ENCODE measurements at places on chromosomes 3 and 15. TPM values are rescaled to one million over a fixed set of nuclear protein-coding genes. Genes with fewer than 3 reads are reported as not detected.

DNA sequence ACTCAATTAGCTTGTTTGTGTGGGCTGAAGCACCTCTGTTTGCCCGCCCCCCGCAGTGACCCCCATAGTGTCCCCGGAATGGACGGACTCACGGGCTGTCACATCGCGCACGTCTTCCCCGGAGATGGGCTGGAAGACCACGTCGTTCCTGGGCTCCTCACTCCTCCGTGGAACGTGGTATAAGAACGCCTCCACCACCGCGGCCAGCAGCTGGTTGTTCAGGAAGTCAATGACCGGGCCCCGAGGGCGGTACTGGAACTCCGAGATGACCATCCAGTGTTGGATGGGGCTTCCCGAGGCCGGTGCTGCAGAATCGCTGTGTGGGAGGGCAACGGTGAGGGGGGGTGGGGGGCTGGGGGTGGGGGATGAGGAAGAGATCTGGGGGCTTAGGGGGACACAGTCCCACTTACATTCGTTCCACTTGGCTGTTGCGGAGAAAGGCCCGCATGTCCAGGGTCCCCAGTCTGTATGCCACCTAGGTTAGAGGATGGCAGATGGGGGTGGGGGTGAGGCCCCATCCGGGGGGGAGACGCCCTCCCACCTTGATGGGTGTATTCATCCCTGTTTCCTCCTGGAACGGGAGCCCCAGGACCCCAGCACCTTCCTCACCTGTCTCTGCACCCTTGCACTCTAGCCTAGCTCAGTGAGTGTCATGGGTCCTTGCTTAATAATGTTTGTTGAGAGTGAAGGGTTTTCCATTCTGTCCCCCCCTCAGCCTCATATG is 30.2 kb downstream of the MUC20 start:
- no peak for DNase-seq

GRCh38 chr3:88061746-88062145 is 2.7 kb downstream of the ZNF654 start:
- no peak for DNase-seq

- no peak for DNase-seq
Measured at GRCh38 chr15:52069559-52069958, 43.0 kb downstream of the BCL2L10 start.

- peak; percentile 45 for DNase-seq
Measured at GRCh38 chr15:20357481-20358065, 184.0 kb downstream of the GOLGA6L6 start.

GRCh38 chr3:12312010-12312409 is 23.1 kb downstream of the PPARG start:
- DNase-seq = no peak

DNA sequence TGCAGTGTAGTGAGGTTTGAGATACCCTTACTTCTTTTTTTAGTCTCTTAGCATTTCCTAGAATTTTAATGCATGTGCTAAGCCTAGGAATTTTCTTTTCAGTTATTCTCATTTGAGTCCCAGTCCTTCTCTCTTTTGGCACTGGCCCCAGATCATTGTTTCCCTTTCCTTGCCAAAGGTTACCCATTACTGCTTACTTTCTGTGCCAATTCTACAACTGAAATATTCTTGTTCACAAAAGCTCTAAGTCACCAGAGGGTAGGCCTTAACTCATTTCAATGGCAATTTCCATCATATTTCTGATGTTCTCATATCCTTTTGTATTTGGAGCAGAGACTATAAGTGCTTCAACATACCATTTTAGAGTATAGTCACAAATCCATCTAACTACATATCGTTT is 199.6 kb upstream of the CBLB start:
- DNase-seq = no peak

GRCh38 chr15:70206668-70207067 is 109.0 kb upstream of the TLE3 start:
- DNase-seq = no peak

- DNase-seq = no peak
Measured at GRCh38 chr3:170323331-170323730, 34.2 kb upstream of the SKIL start.

- no peak for DNase-seq
Measured at GRCh38 chr15:27725731-27726130, 373.4 kb downstream of the OCA2 start.

DNA sequence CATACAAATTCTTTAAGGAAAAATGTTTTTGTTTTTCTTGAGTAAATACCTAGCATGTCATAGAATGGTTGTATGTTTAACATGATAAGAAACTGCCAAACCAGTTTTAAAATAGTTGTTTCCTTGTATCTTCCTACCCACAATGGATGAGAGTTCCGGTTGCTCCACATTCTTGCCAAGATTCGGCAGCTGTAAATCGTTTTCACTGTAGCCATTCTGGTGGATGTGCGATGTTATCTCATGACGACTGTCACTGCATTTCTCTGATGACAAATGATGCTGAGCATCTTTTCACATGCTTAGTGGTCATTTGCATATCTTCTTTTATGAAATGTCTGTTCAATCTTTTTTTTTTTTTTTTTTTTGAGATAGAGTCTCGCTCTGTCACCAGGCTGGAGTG is 36.6 kb upstream of the SH3GL3 start:
- no peak for DNase-seq

DNA sequence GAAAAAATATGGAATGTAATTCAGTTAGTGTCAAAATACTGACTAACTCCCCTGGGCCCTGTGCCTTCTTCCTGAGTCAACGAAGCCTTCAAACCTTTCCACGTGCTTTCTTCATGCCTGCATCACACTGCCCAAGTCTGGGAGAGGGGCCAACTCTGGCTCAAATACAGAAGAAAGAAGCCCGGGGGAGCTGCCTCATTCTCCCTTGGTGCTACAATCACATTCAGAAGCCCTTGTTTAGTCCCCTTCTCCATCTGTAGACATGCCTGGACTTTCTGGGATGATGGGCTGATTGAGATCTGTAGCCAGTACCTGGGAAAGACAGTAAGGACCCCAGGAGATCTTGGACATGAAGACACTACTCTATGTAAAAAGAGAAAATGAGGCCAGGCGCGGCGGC is 77.8 kb upstream of the GSK3B start:
- no peak for DNase-seq

GRCh38 chr3:165696496-165696895 is 140.7 kb downstream of the BCHE start:
- DNase-seq = no peak

GRCh38 chr3:183409219-183409618 is 19.2 kb downstream of the MCF2L2 start:
- no peak for DNase-seq

DNA sequence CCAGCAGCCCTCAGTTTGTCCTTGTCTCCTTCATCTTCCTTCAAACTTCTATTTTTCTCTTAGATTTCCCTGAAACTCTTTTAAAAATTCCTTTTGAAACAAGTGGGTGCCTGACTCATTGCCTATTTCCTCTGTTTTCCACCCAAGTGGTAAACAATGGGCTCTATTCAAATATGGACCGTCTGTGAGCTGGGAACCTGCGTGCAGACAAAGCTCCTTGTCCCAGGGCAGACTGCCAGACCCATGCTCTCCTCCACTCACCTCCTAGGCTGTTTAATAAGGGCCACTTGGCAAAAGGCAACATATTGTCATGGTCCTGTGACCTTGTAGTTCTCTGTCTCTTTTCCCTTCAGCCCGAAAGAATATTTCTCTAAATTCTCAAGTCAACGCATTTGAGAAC is 332.7 kb upstream of the THBS1 start:
- DNase-seq = no peak

- no peak for DNase-seq
Measured at GRCh38 chr3:82807781-82808180, 1046.3 kb upstream of the GBE1 start.

- no peak for DNase-seq
Measured at GRCh38 chr15:45023659-45024225, 747 bp downstream of the SORD start.

DNA sequence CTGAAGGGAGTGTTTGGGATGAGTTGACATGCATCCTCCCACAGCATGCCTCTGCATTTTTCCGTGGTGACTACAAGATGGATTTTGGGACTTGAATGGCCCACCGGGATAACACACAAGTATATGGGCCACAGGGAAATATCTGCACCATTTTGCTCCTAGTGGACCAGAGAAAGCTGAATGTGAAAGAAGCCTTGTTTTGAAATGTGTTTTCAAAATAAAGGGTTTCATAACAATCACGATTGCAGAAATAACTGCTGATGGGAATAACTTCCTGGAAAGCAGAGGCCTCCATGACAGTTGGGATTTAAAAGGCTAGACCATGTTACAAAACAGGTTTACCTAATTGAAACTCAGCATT is 77.5 kb upstream of the PRR23C start:
- no peak for DNase-seq

GRCh38 chr3:133404920-133405319 is 5.1 kb downstream of the BFSP2 start:
- no peak for DNase-seq

GRCh38 chr3:8629151-8630021 is 15.2 kb downstream of the SSUH2 start:
- DNase-seq = no peak

DNA sequence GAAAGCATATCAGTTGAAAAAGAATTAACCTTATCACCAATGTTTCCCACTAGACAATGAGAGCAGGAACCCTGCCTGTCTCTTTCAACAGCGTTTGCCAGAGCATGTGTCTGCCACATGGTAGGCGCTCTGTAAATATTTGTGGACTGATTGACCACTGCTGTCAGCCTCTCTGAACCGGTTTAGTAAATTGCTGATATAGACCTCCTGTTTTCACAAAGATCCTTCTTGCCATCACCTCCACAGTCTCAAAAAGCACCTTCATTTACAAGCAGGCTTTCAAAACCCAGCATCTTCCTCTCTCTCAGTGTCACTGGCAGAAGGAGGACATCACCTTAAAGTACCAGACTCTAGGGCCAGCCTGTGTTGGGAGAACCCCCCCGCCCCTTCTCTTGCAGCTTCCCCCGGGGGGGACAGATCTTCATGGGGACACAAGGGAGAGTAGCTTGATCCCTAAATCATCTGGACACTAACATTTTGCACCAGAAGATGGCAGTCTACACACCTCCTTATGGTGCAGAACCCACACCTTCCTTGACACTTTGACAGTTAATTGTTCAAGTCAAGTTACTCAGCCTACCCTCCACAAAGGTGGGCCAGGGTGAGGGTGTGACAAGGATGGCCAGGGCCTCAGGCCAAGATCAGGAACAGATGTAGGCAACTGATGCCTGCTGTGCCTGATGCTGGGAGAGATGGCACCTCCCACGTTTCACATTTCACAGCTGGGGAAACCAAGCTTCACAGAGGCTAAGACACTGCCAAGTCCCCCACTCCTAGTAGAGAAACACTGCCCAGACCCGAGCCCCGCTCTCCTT is 37.8 kb upstream of the USP3 start:
- no peak for DNase-seq

DNA sequence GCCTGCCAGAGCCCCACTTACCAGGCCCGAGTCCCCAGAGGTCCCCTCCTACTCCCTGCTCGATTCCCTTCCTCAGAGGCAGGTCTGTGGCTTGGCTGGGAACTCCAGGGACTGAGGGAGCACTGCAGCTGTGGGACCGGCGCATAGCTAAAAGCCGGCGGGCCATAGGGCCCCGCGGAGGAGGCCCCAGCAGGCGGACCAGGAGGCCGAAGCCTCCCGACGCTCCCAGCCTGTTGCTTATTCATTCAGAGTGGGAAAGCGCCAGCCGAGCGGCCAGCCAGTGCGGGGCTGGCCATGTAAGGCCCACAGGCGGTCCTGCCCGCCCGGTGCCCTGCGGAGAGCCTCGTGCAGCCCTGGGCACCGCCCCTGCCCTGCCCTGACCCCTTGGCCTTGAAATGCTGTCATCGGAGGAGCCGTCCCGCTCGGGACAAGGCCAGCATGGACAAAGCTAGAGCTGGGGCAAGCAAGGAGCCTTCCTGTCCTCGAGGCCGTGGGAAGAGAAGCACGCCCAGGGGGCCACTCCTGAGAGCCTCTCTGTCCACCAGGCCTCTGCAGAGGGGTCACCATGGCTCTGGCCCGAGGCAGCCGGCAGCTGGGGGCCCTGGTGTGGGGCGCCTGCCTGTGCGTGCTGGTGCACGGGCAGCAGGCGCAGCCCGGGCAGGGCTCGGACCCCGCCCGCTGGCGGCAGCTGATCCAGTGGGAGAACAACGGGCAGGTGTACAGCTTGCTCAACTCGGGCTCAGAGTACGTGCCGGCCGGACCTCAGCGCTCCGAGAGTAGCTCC is at the start of gene LOXL1:
LOXL1 (plus strand) TSS at position 244 of the 784 bp plus-strand sequence; CDS start at position 566, 322 bp downstream.
- peak; percentile 65 for DNase-seq

- no peak for DNase-seq
Measured at GRCh38 chr3:36928220-36928619, 16.6 kb downstream of the TRANK1 start.

DNA sequence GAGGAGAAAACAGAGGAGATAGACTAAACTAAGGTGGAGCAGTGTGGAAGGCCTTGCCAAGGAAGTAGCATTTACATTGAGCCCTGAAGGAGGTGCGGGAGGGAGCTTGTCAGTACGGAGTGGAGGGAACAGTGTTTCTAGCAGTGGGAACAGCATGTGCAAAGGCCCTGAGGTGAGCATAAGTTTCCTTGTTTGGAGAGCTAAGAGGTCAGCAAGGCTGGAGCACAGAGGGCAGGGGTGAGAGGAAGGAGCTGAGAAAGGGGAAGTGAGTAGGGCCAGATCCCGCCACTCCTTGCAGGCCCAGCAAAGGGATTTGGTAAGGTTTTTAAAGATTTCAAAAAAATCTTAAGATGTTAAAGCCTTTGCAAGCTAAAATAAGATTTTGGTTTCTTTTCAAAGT is 70.1 kb downstream of the HMCES start:
- no peak for DNase-seq

GRCh38 chr3:38001456-38002081 is 11.0 kb downstream of the VILL start:
- DNase-seq = no peak

DNA sequence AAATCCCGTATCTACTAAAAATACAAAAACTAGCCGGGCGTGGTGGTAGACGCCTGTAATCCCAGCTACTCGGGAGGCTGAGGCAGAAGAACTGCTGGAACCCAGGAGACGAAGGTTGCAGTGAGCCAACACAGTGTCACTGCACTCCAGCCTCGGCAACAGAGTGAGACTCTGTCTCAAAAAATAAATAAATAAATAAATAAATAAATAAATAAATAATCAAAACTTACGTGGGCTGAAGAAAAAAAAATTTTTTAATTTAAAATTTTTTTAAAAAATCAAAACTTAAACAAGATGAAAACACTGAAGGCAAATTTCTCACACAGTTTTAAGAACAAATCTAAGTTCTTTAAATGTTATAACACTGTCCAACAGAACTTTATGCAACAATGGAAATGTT is 14.4 kb downstream of the MSL2 start:
- DNase-seq = no peak

Gene SYNPR
- total RNA-seq = 3.7 TPM

Gene GPR27
- total RNA-seq = 13.4 TPM

Gene FAM131A
- total RNA-seq = 15.1 TPM

Gene RAB6B
- total RNA-seq = 12.8 TPM

Gene RFTN1
- 11.0 TPM for total RNA-seq

Gene RPUSD2
- total RNA-seq = 11.9 TPM

Gene CCR5
- total RNA-seq = not detected

Gene HRG
- total RNA-seq = not detected

Gene CCR3
- not detected for total RNA-seq

Gene GOLGA8S
- total RNA-seq = 0.50 TPM

Gene MYLK
- 13.3 TPM for total RNA-seq

Gene GSK3B
- total RNA-seq = 72.8 TPM

Data from mesothelial cell of epicardium (in vitro differentiated cells).